ENCODE measurements at places on chromosomes 5 and 9.

DNA sequence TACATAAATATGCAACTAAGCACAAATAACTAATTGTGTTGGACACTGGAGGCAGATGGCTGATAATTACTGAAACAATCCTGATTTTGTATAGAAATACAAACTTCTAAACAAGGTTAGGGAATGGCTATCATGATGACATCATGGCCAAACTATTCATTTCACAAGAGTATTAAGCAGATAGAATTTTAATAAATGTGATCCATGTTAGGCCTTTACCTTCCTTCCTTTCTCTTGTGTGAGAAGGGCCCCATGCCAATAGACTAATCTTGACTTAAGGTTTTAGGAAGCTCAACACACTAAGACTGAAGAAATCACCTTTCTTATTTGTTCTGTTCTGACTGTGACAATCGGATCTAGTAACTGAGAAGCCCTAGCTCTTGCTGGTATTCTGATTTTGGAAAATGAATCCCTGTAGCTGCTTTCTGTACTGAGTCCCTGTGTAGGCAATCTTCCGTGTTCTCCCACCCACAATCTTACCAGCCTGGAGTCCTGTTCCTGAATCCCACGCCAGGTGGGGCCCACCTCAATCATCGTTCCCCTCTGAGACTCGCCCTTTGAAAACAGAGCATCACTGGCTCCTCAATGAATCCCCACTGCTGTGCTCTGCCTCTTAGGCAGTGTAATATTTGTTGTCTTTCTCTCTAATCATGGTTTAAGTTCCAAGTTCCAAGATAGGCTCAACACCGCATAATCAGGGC is 168.7 kb upstream of the GNA14 start:
- DNase-seq = no peak

DNA sequence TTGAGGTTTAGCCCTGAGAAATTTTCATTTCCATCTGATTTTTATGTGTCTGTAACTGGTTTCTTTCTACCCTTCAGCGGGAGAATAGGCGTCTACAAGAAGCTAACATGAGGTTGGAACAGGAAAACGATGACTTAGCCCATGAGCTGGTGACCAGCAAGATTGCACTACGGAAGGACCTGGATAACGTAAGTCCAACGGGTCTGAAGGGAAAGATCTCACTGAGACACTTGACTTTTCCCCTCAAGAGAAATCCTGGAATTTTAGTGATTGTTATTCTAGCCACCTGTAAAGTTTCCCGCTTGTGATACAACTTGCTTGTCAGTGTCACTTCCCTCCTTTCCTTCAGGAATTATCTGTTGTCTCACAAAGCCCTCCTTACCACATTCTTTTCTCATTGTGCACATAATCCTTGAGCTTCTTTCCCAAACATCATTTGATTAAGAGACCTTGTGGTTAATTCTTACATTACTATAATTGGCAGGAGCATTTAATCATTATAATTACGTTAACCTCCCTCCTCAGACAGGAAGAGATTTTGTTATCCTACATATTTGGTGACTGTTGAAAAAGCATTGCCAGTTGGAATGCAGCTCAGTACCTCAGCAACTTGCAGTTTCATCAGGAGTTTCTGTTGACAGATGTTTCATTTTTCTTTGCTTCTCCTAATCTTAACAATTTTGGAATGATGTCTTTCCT is 56.9 kb downstream of the GPR21 start:
- DNase-seq = no peak

DNA sequence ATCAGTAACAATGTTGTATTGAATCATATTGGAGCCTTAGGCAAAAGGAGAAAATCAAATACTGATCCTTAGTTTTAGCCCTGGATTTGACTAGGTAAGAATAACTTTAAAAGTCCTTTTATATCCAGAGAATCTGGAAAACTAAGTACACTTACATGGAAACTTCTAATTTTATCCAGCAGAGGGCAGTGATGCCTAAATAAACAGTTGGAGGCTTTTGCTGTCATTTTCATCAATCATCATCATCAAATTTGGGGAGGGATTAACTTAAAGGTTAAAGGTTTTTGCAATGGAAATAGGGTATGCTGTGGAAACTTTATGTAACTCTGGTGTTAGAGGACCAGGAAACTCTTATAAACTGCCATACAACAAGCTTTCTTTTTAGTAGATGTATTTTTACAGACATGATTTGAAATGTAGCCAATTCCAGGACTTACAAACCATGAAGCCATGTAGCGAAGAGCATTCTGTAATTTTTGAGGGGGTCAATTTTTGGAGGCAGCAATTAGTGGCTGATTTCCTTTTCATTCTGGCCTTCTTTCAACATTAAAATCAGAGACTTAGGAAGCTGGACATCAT is 112.7 kb downstream of the OSTF1 start:
- DNase-seq = no peak

DNA sequence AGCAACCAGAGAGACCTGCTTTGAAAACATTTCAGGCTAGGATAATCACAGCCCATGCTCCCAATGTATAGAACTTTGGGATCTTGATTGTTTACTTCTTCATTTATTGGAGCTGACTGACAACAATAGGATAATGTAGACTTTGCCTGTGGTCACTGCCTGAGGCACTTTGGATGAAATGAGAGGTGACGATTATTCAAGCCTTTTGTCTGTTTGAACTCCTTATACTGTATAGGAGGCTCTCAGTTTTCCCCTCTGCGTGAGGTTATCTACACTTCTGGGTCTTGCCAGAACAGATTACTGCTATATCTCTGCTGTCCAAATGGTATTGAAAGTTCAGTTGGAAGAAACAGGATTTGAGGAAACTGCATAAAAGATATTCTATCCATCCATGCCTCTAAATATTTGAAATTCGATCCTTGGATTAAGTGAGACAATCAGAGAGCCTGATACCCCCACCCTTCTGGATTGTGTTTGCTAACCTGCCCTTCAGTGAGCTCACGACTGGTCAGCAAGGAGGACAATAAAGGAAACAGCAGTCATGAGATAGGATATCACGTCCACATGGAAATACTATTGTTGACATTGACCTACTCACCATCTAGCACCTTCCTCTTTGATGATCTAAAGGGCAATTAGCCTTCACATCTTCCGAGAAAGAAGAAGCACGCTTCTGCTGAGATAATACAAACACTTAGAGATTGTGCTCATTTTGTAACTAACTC is 98.1 kb downstream of the DOCK8 start:
- DNase-seq = no peak

GRCh38 chr9:134204991-134205578 is 40.7 kb upstream of the RNU6ATAC start:
- DNase-seq = no peak

DNA sequence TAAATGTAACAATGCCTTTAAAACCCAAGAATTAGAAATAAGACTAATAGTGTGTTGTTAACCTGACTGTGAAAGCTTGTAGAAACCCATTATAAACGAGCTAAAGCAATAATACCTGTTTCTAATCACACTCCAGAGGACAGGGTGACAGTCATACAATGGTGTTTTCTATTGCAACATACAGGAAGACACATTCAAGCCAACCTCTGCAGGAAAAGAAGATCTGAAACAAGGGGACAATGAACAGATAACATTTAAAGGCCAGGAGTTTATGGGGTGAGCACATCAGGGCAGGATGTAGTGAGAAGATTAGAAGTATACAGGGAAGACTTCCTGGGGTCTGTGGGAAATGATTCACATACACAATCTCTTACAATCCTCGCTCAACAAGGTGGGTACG is 13.8 kb downstream of the BARHL1 start:
- no peak for DNase-seq

- DNase-seq = no peak
These were observed 58.8 kb downstream of the SLC1A1 start for GRCh38 chr9:4548811-4549725.

- DNase-seq = no peak
These were observed 55.9 kb downstream of the FNBP1 start for GRCh38 chr9:129987047-129987446.

DNA sequence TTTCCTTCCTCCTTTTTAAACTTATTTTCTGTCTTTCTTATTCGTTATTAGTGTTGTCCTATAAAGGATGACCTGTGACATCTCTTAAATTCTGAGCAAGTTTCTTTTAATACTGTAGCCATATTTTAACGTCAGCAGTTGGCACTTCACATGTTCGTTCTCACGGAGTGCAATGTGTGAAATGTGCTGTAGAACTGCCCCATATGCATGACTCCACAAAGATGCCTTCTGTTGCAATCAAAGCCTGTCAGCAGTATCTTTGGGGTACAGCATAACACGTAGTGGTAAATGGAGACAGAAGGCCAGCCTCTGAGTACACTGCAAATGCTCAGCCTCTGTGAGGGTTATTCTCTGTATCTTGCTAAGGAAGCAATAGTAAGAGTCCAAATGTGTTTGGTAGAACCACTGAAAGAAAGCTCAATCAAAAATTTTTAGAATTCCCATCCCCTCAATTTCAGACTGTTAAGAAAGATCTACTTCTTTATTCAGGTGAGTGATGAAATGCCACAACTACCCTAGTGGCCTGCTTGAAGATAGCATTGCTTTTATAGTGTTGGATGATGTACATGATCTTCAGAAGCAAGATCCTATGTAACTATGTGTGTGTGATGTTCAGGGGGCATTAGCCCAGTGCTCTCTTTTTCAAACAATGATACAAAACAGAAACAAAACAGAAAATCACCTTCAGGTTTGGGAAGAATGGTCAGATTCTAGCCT is 277.7 kb downstream of the TMEM167A start:
- no peak for DNase-seq

- no peak for DNase-seq
These were observed 409.8 kb downstream of the MAN2A1 start for GRCh38 chr5:110099572-110099971.

DNA sequence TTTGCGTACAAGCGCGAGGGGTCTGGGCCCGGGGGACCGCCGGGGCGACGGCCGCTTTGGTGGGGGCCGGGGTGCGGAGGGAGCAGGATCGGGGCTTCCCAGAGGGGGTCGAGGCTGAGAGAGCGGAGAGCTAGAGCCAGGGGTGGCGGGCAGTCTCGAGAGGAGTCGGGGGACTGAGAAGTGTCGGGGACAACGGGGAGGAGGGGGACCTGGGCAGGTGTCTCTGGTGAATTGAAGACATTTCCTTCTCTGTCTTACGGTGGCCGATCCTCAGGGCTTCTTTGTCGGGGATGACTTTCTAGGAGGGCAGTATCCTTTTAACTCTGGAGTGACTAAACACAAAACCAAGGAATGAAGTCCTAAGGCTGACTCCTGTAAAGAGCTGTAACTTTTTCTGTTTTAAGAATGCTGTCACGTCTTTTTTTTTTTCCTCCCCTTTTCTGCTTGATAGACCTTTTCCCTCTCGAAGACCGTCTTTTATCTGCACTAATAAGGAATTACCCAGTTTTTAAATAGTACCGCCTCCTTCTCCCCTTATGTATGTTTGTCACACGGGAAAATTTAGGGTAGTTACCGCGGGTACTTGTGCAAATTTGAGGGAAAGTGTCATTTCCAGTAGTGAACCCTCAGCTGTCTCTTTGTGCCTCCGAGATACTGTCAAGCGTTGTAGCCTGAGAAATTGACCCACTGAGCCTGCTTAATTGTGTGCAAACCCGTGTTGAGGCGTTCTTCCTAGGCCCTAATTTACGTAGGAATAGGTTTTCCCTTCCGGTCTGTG is 822 bp downstream of the DENND4C start:
- no peak for DNase-seq

- DNase-seq = no peak
These were observed at the start of gene ZNF483 for GRCh38 chr9:111525056-111525977. Gene ZNF483 (plus strand): TSS chr9:111525179. CDS start chr9:111527396, 2,217 bp downstream.

- DNase-seq = no peak
These were observed 3.9 kb downstream of the BNC2 start for GRCh38 chr9:16866587-16866986.

GRCh38 chr5:146766013-146766412 is 112.5 kb downstream of the PPP2R2B start:
- no peak for DNase-seq

DNA sequence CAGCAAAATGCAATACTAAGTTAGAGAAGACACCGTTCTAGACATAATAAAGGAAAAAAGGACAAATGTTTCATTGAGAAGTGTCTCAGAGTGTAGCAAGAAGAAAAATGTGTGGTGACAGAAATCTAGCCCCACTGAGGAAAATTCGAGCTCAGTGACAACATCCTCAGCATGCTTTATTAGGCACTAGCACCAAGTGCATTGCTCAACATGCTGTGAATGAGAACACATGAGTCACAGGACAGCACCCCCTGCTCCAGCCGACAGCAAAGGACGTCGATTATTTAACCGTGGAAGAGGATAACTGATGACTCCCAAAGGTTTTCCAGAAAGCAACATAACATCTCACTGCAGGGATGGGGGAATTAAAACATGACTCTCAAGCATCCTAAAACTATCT is 182.7 kb downstream of the GNAQ start:
- no peak for DNase-seq

GRCh38 chr9:87029905-87030304 is 82.6 kb upstream of the GAS1 start:
- no peak for DNase-seq

Data from GM12864 (cell line).